Large intestine (tissue), 12 donors: ENCODE measurements at places on chromosomes 3 and 15. TPM values are rescaled to one million over a fixed set of nuclear protein-coding genes. Genes with fewer than 3 reads are reported as not detected.

The COL8A1 gene
- polyA plus RNA-seq, result 6.6 TPM

The CCNDBP1 gene
- polyA plus RNA-seq, result 62.5 TPM

The CTXN2 gene
- polyA plus RNA-seq, result 0.10 TPM

The RHCG gene
- polyA plus RNA-seq, result 0.12 TPM

The THRB gene
- 38.3 TPM for polyA plus RNA-seq

The CRYGS gene
- 4.9 TPM for polyA plus RNA-seq

The GOLGA6L22 gene
- not detected for polyA plus RNA-seq

The ALDH1L1 gene
- polyA plus RNA-seq, result 40.4 TPM

The NANOGP8 gene
- polyA plus RNA-seq, result 0.30 TPM

The SLC51B gene
- 20.2 TPM for polyA plus RNA-seq

The TGM4 gene
- polyA plus RNA-seq, result 0.04 TPM

The DAG1 gene
- polyA plus RNA-seq, result 41.7 TPM

The CADPS gene
- polyA plus RNA-seq, result 17.8 TPM

The DNAH12 gene
- polyA plus RNA-seq, result 0.51 TPM
